Right ventricle myocardium superior (tissue), 1 donor: ENCODE measurements at places on chromosomes 2 and 18.

DNA sequence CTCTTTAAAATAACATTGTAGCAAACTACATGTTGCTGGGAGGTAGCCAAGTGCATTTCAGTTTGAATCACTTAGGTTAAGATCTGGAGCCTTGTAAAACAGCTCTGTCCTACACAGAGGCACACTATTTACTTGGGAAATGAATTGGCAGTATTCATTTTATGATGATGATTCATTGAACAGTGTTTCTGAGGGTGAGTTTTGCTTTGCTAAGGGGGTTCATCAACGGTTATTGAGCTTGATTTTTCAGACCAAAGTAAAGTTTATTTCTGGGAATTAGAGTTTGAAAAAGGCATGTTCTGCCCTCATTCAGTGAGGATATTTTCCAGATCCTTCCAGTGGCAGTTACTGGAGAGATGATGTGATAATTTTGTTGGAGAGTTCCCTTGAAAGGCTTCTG lies 55.6 kb downstream of the CCDC85A start:
- no peak for DNase-seq

DNA sequence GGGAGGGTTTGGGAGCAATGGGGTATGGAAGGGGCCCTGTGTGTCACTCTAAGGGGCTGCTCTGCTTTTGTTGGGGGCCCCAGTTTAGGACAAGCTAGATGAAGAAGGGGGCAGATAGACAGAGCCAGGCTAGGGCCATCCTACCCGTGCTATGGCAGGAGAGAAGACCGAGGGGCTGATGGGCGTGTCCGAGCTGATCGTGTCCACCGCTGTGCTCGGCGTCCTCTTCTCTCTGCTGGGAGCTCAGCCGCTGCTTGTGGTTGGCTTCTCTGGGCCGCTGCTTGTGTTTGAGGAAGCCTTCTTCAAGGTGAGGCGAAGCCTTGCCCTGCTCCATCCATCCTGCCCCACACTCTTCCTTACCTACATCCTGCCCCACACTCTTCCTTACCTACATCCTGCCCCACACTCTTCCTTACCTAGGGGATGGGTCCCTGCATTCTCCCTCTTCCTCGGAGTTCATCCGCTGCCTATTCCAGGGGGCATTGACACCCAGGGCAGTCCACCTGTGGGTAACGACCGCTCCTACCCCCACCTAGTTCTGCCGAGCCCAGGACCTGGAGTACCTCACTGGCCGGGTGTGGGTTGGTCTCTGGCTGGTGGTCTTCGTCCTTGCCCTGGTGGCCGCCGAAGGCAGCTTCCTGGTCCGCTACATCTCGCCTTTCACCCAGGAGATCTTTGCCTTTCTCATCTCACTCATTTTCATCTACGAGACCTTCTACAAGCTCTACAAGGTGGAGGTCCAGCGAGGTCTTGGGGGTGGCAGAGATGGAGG lies 8.9 kb downstream of the SLC4A3 start:
- DNase-seq, result no peak

- DNase-seq, result no peak
Measured at GRCh38 chr2:84861539-84861938, 19.3 kb downstream of the TRABD2A start.

DNA sequence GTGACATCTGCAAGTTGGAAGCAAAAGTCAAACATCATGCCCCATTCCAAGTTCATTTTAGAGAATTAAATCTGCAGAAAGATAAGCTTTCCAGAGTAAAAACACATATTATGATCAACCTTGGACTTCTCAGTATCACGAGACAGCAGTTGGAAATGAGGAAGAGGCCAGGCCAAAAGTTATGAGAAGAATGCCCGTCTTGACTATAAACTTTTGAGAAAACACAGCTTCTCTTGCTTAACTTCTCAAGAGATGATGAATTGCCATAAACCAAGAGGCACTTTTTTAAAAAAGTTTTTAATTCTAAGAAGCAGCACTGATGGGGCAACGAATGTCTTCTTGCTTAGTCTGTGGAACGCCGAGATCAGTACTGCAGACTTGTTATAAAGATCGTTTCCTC lies 52.6 kb upstream of the NFU1 start:
- DNase-seq, result no peak

DNA sequence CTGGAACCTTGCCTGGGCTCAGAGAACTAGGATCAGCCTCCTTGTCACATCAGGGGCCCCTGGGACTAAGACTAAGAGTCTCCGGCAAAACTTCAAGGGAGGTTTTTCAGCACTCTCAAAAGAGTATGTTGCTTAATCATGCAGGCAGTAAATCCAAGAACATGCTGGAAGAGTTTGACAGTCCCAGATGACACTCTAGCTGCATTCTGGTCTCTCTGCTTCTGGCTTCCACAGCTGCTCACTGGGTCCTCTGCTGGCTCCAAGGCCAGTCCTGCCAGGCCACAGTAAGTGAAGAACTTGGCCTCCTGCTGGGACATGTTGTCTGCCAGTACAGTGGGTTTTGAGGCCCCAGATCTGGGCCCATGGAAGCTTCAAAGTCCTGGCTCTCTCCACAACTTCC lies 45.2 kb upstream of the IL1RL1 start:
- peak; percentile 58 for DNase-seq

GRCh38 chr2:144515696-144516410 lies 4.1 kb downstream of the ZEB2 start:
- peak; percentile 69 for DNase-seq

- DNase-seq, result no peak
Measured at GRCh38 chr2:155377266-155377680, 678.8 kb downstream of the KCNJ3 start.
